CD8-positive, alpha-beta T cell (primary cell): ENCODE measurements at places on chromosomes 6 and 20.

- no peak for DNase-seq
Measured at GRCh38 chr6:166551754-166552495, 34.6 kb downstream of the RAMACL start.

GRCh38 chr20:24684421-24684871 lies 215.0 kb downstream of the SYNDIG1 start:
- no peak for DNase-seq

- no peak for DNase-seq
Measured at GRCh38 chr20:51928931-51929330, 126.6 kb upstream of the SALL4 start.

GRCh38 chr6:146670161-146670560 lies 71.4 kb downstream of the ADGB start:
- DNase-seq = no peak

- DNase-seq = no peak
Measured at GRCh38 chr20:45323731-45324130, 15.6 kb upstream of the MATN4 start.

GRCh38 chr6:119527231-119527578 lies 177.6 kb upstream of the MAN1A1 start:
- DNase-seq = no peak

DNA sequence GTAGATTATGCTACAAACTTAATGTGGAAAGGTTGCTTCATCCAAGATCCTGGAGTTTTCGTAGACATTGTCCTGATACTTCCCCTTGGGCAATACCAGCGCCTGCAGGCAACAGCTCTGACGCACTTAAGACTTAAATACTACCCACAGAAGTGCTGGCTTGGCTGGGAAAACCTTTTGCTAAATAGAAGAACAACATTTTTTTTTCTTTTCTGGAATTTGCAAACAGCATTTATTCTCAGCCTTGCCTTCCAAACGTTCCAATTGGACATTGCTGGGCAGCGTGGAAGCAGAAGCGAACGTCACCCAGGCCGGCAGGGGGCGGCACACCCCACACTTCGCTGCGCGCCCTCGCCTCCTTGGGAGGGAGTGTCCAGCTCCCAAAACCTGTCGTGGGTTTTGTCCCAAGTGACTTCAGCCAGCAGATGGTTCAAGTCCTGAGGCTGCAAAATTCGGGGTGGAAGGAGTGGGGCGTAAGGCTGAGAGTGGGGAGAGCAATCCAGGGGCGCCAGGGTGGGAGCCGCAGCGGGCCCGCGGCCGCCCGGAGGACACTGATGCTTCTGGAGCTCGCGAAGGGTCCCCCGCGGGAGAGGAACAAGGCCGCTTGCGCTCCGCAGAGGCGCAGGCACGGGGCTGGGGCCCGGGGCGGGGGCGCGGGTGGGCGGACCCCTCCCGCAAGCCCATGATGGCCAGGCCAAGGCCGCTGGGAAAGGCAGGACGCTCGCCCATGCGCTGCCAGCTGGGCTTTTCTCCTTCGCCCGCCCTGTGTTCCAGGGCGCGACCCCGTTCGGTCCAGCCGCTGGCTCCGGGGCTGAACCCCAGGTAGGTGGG lies 60.8 kb upstream of the MAP3K4 start:
- peak; percentile 72 for DNase-seq

- no peak for DNase-seq
Measured at GRCh38 chr20:16922834-16923233, 174.7 kb downstream of the OTOR start.

GRCh38 chr20:54654450-54654849 lies 179.1 kb downstream of the DOK5 start:
- DNase-seq = no peak

GRCh38 chr6:128855581-128856085 lies 27.3 kb upstream of the LAMA2 start:
- DNase-seq = no peak

- DNase-seq = no peak
Measured at GRCh38 chr6:160775792-160776580, 73.9 kb downstream of the PLG start.

DNA sequence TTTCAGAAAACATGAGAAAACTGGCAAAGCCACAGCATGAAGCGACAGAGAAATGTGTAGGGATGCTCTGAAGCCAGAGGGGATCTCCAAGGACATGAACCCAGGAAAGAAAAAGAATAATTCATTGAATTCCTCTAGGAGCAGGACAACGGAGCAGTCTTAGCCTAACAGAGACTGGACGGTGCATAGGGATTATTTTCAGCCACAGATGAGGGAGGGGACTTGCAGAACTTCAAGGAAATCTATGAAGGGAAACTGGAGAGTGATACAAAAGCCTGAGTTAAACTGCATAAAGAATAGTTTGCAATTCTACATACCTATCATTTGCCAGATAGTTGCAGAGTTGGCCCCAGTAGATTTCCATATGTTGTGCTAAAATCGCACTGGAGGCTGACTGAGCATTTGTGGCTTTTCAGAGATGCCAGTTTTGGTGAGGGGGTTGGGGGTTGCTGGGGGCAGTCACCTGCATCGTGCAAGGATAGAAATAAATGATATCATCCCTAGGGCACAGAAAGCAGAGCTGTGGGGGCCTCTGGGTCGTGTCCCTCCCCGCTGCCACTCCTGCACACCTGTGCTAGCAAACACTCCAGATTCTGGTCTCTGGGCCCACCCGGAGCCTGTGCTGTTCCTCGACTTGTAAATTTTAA lies 443.2 kb upstream of the JARID2 start:
- no peak for DNase-seq

DNA sequence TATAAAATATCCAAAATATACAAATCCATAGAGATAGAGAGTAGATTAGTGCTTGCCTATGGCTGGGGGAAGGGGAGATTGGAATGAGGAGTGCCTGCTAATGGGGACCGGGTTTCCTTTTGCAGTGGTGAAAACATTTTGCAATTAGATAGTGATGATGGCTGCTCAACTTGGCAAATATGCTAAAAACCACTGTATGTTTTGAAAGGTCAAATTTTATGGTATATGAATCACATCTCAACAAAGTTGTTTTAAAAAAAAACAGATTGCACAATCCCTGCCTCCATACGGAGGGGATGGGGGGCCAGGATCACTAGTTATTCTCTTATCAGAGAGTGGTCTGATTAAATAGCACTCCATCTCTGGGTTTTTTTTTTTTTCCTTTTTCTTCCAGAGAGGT lies 76.9 kb upstream of the RIPOR2 start:
- no peak for DNase-seq

DNA sequence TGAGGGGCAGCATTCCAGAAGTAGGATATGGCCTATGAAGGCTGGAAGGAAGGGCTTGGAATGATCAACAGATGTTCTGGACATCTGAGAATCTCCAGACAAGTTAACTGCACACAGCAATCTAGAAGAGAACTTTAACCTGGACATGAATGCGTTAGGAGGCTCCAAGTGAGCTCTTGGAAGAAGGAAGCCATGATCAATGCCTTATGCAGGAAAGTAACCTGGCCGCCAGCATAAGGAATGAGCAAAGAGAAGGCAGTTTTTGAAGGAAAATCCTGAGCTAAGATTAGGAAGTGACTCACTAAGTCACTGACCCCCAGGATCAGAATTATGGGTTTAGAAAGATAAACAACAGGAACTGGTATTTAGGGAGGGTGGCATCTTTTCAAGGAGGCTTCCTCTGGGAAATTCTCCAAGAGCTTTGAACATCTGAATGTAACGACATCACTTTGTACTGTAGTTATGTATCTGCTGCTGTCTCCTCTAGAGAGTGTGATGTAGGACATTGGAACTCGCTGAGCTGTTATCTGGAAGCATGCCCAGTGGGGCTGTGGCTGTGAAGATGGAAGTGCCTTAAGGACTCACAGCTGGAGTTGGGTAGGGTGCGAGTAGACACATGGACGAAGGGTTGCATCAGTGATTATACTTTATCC lies 236.8 kb downstream of the PACRG start:
- no peak for DNase-seq

- no peak for DNase-seq
Measured at GRCh38 chr6:167565884-167566599, 241.2 kb downstream of the TTLL2 start.

GRCh38 chr20:40486297-40486696 lies 202.7 kb downstream of the MAFB start:
- DNase-seq = no peak
